HFF-Myc (cell line): ENCODE measurements at places on chromosomes 2 and 18.

- DNase-seq = no peak
These were observed 3.8 kb downstream of the LIMS1 start for GRCh38 chr2:108538000-108538625.

DNA sequence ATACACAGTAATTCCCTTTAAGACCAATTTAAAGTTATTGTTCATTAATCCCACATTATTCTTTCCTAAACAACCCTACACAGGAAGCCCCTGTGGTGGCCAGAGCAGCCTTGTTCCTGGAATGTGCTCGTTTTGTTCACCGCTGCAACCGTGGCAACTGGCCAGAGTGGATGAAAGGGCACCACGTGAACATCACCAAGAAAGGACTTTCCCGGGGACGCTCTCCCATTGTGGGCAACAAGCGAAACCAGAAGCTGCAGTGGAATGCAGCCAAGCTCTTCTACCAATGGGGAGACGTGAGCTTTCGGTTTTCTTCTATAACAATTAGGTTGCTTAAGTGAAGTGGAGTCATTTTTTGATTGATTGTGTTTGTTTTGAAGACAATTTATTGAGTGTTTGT is 101.0 kb downstream of the UNC80 start:
- no peak for DNase-seq

DNA sequence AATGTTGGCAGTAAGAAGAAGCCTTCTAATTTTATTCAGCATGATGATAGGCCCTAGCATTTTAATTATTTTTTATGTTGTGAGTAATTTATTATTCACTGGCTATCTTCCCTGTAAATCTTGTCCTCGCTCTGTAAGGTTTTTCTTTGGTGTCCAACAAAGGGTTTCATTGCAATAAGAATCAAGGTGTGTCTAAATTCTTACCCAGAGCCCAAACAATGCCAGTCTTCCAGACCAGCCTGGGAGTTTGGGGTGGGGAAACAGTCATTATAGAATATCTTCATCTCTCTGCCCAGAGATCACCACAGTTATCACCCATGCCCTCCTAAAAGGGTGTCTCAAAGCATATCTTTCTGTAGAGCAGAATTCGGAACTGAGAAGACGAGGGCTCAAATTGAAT is at the start of gene DSG4:
DSG4 (plus strand) TSS at position 301 of the 400 bp plus-strand sequence. CDS start 135 bp downstream, outside the sequence.
- DNase-seq = no peak

GRCh38 chr2:221309892-221310583 is 262.1 kb downstream of the EPHA4 start:
- no peak for DNase-seq

DNA sequence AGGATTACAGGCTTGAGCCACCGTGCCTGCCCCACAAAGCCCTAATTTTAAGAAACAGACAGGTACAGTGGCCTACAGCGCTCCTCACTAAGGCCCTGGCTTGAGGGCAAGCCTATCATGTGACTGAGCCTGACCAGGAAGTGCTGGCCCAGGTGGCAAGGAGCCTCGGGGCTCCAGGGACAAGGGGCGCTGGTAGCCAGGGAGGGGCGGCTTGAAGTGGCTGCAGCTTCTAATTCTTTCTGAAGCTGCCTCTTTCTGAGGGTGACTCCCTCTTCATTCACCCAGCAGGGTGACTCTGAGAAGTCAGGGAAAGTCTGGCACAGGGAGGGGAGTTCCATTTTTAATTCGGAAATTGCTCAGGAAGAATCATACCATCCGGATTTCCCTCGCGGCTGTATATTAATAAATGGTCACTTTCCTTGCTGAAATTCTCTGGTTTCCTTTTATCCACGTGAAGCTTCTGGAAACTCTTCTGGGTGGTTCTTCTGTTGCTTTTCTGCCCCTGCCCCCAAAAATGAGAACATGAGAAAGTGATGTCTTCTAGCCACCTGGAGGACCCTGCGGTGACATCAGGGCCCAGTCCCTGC is 115.7 kb downstream of the FAM210A start:
- no peak for DNase-seq

DNA sequence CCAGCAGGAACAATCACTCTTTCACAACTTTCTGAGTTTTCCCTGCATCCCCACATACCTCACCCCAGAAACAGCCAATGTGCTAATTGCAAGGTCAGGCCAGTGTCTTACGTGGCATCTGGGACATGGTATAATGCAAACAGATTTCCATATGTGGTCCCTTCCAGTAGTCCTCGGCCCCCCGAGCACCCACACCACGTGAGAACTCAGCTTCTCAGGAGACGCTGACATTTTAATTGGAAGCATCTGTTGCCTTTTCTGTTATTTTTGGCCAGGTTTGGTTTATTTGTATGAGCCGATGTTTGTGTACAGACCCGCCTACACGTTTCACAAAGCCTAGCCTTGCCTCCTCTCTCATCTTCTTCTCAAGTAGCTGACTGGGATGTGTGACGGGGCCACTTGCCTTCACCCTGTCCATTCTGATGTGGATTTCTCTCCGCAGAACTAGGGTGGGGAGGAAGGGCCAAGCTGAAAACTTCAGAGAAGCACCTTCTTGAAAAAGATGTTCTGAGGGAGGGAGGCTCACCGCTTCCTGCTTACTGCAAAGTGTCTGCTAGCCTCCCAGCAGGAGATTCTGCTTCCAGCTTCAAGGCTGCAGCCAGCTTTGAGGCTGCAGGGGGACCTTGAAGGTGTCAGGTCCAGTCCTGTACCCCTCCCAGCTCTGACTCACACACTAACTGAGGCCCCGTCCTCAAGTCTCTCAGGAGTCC is 109.6 kb upstream of the SLC14A2 start:
- peak; percentile 75 for DNase-seq

- DNase-seq = no peak
These were observed 9.3 kb downstream of the OTX1 start for GRCh38 chr2:63059793-63060471.

DNA sequence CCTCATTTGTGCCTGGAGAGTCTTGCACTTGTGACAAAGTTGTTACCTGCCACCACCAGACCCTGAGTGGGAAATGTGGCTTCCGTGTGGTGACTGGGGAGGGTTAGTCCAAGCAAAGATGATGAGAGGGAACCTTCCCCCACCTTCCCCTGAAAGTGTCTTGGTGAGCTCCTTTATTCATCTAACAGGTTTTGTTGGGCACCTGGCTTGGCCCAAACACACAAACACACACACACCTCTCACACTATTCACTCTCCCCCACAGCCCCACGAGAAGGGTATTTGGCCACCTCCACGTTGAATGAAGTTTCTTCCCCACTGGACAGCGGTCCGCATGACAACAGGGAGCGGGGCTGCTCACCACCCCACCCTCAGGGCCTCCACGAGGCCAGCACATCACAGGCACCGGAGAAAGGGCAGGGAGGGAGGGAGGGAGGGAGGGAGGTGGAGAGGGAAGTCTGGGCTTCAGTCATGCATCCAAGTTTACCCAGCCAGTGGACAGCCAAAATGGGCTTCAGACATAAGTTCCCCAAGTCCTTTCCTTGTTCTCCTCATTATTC is 1.4 kb downstream of the CIB4 start:
- no peak for DNase-seq

DNA sequence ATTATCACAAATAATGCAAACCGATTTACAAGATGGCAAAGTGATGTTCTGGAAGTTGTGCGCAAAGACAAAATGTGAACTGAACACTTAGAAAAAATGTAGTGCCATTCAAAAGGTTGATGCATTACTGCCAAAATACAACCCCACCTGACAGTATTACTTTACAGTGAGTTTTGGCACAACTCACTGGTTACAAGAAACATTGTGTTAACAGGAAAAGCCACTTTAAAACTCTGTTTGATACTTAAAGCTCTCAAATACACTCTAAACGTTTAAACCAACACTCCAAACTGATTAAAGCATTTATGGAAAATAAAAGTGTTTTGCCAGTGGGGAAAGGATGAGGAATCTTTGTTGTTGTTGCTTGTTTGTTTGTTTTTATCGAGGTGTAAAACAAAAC is 173.4 kb upstream of the SATB2 start:
- no peak for DNase-seq

DNA sequence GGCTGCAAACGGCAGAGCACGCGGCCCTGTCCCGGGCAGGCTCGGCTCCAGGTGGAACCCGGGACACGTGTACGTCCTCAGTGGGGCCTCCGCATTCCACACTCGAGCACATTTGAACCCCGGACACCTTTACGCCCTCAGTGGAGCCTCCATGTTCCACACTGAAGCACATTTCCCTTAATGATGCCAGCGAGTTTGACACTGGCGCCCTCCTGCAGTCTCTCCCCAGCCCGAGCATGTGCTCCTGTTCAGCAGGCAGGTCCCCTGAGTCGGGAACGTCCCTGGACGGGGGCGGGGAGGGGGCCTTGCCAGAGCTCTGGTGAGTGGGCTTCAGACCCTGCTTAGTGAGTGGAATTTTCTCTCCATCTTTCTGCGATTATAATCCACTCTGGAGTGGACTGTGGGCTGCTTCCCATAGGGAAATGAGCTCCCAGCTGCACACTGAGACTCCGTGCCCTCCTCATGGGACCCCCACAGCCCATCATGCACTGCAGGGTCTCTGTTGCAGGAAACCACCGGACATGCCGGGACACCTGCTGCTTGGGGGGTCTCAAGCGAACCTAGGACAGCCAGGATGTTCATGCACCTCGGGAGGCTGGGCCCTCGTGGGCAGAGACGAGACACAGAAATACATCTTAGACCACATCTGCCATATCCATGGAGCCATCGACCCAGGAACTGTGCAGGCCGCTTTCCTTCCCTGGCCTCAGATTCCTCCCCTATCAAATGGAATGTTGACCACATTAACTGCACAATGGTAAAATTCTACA is 70.3 kb upstream of the SNTG2 start:
- DNase-seq = no peak

DNA sequence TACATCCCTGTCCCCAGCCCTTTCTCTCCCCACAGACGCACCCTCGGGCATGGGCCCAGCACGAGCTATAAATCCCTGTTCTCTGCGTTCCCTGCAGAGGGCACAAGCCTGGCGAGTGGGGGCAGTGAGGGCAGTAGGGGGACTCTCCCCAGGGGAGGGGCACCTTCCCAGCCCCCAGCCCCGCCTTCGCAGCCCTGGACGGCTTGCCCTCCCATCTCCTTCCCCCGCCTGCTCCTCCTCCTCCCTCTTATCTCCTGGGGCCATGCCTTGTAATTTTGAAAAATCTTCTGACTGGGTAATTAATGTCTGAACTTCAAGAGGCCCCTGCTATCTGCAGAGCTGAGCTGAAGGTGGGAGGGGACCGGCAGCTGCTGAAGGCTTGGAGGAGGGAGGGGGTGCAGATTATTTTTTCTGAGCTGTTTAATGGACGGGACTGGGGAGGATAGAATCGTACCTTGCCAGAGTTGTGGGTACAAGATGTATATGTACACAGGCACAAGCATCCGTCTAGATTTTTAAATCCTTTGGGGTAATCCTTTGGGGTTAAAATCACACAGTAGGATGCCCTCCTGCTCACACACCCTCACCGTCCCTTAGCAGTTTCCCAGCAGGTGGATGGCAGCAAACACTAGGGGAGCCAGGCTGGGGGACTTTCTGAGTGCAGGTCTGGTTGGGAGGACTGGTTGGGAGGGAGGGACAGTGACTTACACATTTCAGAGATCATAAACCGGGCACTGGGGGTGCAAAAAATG is 121.9 kb downstream of the SMAD7 start:
- no peak for DNase-seq

GRCh38 chr2:212841460-212841859 is 302.9 kb upstream of the ERBB4 start:
- no peak for DNase-seq

GRCh38 chr18:45993438-45993837 is 26.3 kb upstream of the EPG5 start:
- DNase-seq = peak; percentile 66

GRCh38 chr2:64819774-64820688 is 166.3 kb upstream of the SERTAD2 start:
- no peak for DNase-seq

GRCh38 chr2:189803431-189803830 is 19.2 kb downstream of the PMS1 start:
- no peak for DNase-seq

DNA sequence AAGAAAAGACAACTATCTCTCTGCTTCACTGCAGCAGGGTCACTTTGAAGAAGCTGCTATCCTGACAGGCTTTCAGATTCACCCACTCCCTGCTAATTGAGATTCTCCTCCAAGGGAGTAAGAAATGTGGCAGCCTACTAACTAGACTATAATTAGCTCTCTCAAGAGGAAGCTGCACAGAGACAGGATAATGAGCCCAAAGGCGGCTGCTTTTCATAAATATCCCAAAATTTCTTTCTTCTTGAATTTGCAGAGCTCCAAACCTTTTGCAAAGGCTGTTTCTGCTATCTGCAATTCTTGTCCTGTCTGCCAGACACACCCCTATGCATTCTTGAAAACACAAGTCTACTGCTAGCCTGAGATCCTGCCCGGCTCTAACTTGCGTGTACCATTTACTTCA is 54.0 kb upstream of the RNU4ATAC start:
- DNase-seq = no peak

- DNase-seq = no peak
These were observed 848 bp downstream of the VRK2 start for GRCh38 chr2:58047373-58047935.

DNA sequence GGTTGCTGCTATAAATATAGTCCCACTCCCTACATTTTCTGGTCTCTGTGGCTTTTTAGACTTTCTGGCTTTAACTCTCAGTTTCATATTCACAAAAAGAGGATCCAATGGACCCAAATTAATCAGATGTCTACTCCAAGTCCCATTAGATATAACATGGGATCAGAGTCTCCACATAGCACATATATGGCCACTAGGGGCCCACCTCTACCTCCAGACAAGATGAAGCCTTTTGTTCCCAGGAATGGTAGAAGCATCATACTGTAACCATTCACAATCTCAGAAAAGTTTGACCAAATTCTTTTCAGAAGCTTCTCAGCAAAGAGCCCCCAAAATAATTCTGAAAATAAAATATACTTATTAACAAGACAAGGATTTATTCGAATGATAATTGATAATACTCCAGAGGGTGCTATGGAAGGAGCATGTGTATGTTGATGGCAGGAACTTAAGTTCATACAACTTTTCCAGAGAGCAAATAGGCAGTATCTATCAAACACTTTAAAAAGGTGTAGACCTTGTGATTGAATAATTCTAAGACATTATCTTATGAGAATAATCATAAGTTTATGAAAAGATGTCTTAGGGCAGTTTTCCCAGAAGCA is 382.3 kb upstream of the CRIM1 start:
- DNase-seq = no peak

GRCh38 chr2:77228391-77228790 is 293.8 kb downstream of the LRRTM4 start:
- DNase-seq = no peak
